CD4-positive, alpha-beta T cell treated with Interleukin-6 at 100 ng/mL for 8 hours (primary cell): ENCODE measurements at places on chromosomes 5 and 9.

GRCh38 chr9:112786829-112787520 is 36.4 kb downstream of the SNX30 start:
- DNase-seq, result no peak

DNA sequence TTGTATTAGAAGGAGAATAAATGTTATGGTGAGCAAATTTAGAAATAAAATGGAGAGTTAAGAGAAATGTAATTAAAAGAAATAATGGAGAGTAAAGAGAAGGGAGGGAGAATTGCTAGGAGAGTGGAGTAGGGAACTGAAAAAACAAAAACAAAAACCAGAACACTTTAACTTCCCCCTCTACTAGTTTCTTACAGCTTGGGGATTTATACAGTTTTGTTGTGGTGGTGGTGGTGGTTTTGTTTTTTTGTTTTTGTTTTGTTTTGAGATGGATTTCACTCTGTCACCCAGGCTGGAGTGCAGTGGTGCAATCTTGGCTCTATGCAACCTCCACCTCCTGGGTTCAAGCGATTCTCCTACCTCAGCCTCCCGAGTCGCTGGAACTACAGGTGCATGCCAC is 322.4 kb downstream of the TMEM167A start:
- DNase-seq, result no peak

- no peak for DNase-seq
These were observed 86.1 kb downstream of the ARL15 start for GRCh38 chr5:54224103-54224826.

GRCh38 chr9:113644321-113644720 is 180.8 kb downstream of the RGS3 start:
- no peak for DNase-seq

- DNase-seq, result no peak
These were observed 122.6 kb downstream of the TMEM38B start for GRCh38 chr9:105816981-105817380.

DNA sequence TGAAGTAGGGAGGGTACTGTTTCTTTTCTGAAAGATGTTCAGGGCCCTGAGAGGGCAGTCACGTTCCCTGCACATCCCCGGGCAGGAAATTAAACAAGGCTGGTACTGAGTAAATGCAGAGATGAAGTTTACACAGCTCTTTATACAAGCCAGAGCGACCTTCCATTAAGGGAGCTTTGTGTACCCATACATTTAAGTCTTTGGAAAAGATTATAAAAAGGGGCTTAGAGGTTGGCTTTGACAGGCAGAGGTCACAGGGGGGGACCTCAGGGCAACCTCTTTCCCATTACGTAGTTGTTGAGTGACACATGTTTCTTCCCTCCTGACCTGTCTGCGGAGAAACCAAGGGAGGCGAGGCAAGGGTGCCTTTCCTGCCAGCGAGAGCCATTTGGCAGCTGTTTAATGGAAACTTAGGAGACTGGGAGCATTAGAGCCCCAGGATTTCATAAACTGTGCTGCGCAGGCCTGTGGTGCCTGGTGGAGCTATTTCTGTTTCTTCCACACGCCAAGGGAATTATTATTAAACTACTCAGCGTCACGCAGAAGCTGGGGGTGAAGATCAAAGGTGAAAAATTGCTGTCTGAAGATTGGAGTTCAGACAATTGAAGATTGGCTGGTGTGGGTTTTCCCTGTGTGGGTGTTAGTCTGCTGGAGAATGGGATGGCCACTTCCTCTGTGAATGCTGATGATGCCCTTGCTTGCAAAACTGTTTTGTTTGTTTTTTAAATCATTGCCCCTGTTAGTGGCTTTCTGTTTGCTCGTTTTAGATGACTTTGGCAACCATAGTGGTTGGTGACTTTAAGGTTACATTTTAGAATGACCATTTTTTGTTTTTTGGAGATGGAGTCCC is 3.2 kb upstream of the SMIM32 start:
- no peak for DNase-seq

- DNase-seq, result no peak
These were observed 593.7 kb upstream of the KLF4 start for GRCh38 chr9:108083160-108083750.

DNA sequence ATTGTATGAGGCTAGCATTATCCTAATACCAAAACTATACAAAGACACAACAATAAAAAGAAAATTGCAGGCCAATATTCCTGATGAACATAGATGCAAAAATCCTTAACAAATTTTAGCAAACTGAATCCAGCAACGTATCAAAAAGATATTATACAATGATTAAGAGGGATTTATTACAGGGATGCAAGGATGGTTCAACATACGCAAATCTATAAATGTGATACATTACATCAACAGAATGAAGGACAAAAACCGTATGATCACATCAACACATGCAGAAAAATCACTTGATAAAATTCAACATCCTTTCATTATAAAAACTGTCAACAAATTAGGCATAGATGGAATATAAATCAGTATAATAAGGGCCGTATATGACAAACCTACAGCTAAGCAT is 27.1 kb upstream of the ARL15 start:
- DNase-seq, result no peak

GRCh38 chr9:4430432-4431261 is 59.6 kb upstream of the SLC1A1 start:
- DNase-seq, result no peak

DNA sequence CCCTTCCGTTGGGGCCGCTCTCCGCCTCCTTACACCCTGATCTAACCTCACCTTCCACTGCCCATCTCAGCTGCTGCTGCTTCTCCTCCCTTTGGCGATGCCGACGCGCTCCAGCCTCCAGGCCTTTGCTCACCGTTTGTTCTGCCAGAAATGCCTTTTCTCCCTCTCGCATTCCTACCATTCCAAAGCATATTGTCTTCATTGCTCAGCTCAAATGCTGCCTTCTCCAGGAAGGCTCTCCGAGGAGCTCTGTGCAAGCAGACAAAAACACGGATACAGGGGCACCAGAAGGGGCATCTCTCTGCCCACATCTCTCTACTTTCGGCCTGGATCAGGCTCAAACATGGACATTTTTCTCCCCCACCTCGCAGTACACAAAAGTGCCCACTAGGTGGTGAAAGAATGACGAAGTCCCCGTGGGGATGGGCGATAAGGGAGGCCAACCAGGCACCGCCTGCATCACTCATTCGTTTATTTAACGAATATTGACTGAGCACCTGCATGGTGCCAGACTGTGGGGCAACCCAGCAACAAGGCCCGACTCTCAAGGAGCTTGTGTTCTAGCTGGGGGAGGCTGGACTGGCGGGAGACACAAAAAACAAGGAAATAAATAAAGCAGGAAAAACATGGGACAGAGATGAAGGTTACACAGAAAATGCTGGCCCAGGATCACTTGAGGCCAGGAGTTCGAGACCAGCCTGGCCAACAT is 7.3 kb upstream of the GRHPR start:
- peak; percentile 71 for DNase-seq

GRCh38 chr9:126399789-126400188 is 73.2 kb downstream of the MVB12B start:
- no peak for DNase-seq

DNA sequence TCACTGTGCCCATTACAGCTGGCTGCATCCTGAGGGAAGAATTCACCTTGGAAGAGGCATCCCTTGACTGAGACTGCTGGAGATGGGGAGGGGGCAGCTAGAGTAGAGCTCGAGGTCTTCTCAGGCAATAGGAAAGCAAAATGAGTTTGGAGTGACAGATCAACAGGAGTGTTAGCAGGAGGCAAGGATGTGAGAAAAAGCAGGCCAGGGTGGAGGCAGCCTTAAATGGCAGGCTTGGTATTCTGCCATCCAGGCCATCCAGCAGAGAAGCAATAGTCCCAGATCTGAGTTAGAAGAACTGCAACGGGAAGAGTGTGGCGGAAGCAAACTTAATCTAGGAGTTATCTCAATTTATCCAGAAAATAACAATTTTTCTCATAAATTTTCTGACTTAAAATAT is 6.1 kb downstream of the ADAMTS12 start:
- no peak for DNase-seq

GRCh38 chr5:22719842-22720241 is 133.3 kb downstream of the CDH12 start:
- no peak for DNase-seq

DNA sequence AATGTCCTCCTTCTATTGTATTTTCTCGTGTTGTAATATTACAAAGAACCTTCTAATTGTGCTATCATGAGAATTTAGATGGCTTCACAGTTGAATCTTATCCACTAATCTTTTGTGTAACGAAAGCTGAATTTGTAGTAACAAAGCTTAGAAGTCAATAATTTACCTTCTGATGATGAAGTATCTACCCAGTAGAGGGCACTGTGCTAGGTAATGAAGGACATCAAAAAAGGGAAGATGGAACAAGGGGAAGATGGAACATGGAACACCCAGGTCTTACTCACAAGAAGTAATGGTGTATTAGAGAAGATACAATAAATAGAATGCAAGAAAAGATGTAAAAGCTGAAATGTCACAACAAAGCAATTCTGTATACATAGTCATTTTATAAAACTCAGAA is 131.0 kb upstream of the CCNG1 start:
- DNase-seq, result no peak

- peak; percentile 3 for DNase-seq
These were observed 382.3 kb upstream of the SLC30A5 start for GRCh38 chr5:68711293-68712200.

- DNase-seq, result no peak
These were observed 7.9 kb downstream of the CYSTM1 start for GRCh38 chr5:140182803-140183367.

DNA sequence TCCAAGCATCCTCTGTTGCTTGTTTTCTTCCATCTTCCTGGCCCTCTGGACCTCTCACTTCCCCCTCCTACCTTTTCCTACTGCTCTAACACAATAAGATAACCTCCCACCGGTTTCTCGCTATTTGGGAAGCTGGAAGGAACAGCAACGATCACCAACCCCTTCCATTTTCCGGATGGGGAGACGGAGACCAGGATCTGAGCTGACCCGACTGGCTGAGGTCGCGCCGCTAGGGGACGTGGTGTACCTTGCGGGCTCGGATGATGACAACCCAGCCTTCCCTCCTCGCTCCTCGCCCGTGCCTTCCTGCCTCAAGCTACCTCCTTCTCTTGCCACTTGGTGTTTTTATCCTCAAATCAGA is 1.9 kb downstream of the LPAR1 start:
- no peak for DNase-seq

DNA sequence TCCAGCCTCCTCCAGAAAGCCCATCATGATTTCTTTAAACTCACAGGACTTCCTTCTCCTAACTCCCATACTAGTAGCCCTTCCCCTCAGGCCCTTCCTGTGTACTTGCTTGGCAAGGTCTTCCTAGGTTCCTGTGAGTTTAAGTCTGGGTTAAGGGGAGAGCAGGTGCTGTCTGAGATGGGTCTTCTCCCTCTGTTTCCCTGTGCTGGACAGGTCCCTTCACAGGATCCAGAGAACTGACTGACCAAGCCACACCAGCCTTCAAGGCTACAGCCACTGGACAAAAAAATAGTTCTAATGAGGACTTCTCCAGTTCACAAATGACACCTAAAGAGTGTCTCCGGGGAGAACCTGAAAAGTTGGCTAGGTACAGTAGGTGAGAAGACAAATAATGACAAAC is 29.5 kb upstream of the MYORG start:
- DNase-seq, result no peak

DNA sequence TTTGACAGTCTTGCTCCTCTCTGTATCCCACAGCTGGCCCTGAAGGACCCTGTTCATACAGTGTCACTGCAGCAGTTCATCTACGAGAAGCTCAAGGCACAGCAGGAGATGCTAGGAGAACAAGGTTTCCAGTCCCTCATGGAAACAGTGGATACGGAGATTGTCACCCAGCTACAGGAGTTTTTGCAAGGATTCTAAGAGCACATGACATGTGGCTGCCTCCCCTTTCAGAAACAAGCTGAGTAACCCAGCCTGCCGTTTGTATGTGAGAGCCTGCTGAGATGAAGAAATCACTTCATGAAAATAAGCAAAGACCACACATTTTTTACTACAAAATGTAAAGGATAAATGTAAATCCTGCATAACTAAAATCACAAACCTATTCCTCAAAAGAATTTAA is 48.5 kb downstream of the LRRC70 start:
- no peak for DNase-seq

DNA sequence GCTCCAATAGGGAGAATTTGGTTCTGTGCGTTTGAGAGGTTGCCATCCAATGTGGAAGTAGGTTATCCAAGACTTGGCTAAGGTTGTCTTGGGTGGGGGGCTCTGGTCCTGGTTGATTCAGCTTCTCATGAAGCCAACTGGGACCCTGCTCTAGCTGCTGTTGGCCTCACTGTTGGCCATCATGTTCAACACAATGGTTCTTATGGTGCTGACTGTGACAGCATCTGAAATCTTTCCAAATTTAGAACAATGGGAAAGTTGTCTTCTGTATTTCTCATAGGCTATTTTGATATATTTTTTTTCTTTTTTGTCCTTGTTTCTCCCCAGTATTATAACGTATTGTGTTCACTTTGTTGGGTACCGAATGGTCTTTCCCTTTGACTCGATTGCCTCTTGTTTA is 71.9 kb downstream of the GDNF start:
- no peak for DNase-seq

DNA sequence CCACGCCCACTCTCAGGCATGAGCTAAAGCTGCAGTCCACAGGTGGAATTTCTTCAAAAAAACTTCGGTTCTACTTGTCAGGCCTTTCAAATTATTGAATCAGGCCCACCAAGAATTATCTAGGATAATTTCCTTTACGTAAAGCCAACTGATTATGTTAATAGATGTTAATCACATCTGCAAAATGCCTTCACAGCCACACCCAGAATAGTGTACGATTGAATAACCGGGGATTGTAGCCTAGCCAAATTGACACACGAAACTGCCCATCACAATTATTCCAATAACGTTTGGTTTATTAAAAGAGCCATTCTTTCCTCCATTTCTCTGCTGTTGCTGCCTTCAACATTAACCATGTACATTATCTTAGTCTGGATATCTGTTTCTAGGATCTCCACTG is 148.7 kb downstream of the NR3C1 start:
- DNase-seq, result no peak

- DNase-seq, result no peak
These were observed 50.2 kb upstream of the SEMA4D start for GRCh38 chr9:89548071-89548638.

DNA sequence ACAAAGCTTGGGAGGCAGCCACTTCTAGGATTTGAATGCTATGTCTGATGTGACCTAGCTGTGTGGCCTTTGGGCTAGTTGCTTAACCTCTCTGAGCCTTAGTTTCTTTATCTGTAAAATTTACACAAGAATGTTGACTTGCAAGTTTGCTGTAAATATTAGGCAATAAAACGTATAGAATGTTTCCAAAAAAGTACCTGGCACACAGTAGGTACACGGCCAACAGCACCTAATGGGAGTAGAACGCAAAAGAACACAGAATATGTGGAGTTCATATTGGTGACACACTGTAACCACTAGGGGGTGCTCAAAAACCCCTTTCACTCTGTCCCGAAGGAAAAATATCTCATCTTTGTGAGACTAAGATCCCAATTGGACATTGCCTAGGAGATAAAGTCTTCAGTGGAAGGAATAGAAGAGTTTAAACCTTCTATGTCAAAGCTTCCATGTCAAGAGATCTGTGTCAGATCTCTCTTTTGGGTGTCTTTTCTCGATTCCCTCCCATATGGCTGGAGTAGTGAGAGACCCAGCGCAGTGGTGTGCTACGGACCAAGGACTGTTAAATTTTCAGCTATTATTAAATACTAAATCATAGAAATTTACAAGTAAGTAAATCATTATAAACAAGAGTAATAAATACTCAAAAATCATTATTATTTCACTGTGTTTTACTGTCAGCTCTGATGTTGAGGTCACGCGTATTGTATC is 145.4 kb upstream of the RAD23B start:
- DNase-seq, result no peak
